ENCODE measurements at places on chromosomes 1 and 21.

- no peak for DNase-seq
These were observed 16.5 kb upstream of the KLF18 start for GRCh38 chr1:44157903-44158302.

DNA sequence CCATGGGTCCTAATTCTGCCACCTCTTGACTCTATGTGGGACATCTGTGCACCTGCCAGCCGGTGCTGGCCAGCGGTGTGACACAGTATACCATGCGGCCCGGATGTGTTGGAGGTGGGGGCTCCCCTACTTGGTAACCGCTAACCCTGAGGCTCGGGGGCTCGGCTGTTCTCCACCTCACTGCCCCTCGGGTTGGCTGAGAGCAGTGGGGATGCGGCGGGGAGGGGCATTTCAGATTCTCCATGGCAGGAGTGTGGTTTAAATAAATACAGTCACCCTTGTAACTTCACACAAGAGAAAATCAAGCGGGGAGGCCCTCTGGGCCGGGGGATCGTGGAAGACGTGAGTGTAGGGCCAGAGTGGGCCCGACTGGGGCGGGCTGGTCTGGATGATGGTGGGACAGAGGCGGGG, 11.0 kb downstream of the KRTAP10-1 start:
- no peak for DNase-seq

GRCh38 chr1:25620701-25621350, 4.2 kb downstream of the MAN1C1 start:
- no peak for DNase-seq

DNA sequence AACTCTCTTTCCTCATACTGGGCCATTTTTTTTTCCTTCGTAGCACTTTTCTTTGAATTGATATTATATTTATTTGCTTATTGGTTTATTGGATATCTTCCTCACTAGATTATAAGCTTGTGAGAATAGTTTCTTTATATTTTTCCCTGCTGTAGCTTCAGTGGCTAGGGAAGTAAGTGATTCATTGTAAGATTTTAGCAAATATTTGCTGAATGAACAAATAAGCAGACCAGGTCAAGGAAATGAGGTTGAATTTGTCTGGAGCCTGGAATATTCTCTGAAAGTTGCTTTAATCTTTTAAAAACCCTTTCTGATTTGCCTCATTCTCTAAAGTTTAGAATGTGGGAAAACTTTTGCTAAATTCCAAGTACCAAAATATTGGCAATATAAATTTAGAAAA, 80.2 kb downstream of the RABGAP1L start:
- no peak for DNase-seq

- DNase-seq: no peak
These were observed 1053.4 kb upstream of the ADGRL4 start for GRCh38 chr1:80059940-80060339.

DNA sequence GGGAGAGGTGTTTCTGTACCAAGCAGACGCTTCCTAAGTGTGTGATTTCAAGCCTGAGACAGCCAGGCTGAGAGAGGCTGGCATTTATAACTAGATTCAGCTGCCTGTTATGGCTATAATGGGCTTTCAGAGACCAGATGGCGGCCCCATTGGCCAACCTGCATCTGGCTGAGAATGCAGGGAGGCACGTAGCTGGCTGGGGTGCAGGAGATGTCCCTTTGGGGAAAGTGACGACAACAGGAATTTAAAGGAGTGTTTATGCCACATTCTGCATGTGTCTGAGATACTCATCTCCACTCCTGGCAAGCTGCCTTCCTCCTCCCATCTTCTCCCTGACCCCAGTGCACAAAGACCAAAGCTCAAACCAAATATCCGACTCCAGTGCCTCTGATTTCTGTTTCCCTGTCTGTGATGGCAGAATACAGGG, 21.3 kb upstream of the CCDC190 start:
- no peak for DNase-seq

DNA sequence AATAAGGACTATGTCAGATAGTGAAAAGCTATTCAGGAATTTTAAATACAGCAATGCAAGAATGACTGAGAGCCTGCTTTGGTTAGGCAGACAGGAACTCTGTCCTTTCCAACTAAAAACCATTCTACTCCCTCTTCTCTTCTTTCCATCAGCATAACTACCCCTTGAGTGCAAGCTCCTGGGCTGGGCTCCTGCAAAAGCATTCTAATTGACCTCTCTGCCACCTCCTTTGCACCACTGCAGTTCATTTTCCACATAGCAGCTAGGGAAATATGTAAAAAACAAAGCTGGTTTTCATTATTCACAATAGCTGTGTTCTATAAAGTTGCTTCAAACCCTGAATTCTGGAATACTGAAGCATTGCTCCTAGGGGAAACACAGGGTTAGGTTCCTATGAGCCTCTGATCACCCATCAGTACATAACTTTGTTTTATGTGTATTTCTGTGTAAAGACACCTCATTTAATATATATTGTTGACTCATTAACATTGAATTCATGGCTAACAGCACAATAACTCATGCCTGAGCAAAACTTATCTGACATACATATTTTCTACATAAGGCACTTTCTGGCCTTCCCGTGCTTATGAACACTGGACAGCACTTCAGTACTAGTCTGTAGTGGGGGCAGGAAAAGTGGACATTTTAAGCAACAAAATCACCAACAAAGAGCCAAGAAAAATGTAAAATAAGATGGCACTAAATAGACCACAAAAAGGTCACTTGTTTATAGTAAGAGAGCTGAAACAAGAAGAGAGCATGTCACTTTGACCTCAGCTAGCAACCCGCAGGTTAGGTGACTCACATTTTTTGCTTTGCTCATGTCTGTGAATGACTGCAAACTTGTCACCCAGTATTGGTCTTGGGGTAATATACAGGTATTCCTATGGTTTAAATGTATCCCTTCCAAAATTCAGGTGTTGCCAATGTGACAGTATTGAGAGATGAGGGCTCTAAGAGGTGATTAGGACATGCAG, 57.9 kb upstream of the IRF2BP2 start:
- DNase-seq: no peak

GRCh38 chr1:197838836-197839235, 63.6 kb upstream of the DENND1B start:
- DNase-seq: no peak

- DNase-seq: peak; percentile 67
These were observed 732 bp downstream of the HS2ST1 start for GRCh38 chr1:86914998-86915736.

DNA sequence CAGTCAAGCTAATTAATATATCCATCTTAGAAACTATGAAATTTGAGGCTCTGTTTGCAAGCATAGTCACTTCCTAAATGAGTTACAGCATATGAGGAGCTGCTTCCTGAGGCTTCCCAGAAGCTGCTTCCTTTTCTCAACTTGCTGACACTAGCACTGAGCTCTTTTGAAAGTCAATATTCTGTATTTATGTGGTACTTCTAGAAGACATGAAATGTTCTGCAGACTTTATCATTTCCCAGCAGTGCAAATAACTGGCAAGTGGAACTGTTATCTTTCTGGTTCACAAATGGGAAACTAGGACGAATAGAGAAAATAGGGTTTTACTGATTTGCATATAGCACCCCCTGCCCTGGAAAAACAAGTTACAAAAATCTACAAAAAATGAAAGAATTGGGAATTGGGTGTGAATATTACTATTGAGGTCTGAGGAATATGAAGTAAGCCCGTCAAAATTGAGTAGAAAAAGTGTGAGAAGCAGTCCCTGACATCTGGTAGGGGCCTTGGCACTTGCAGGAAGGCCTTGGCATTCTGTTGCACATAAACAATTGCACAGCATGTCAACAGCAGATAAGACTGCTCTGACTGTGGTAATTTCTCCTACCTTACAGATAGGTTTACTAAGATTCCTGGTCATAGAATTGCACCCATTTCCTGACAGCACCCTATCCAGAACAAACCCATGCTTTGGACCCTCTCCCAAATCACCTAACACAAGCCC, 7.1 kb downstream of the GIPC2 start:
- DNase-seq: no peak

- DNase-seq: no peak
These were observed 4.0 kb downstream of the RGS16 start for GRCh38 chr1:182600036-182600713.

- no peak for DNase-seq
These were observed 74.7 kb upstream of the TLR5 start for GRCh38 chr1:223217781-223218180.

GRCh38 chr1:47183308-47184089, 6.3 kb downstream of the PDZK1IP1 start:
- no peak for DNase-seq

GRCh38 chr21:45421071-45421845, 16.3 kb downstream of the COL18A1 start:
- no peak for DNase-seq

- no peak for DNase-seq
These were observed 1.4 kb downstream of the PTBP2 start for GRCh38 chr1:96722958-96723357.

DNA sequence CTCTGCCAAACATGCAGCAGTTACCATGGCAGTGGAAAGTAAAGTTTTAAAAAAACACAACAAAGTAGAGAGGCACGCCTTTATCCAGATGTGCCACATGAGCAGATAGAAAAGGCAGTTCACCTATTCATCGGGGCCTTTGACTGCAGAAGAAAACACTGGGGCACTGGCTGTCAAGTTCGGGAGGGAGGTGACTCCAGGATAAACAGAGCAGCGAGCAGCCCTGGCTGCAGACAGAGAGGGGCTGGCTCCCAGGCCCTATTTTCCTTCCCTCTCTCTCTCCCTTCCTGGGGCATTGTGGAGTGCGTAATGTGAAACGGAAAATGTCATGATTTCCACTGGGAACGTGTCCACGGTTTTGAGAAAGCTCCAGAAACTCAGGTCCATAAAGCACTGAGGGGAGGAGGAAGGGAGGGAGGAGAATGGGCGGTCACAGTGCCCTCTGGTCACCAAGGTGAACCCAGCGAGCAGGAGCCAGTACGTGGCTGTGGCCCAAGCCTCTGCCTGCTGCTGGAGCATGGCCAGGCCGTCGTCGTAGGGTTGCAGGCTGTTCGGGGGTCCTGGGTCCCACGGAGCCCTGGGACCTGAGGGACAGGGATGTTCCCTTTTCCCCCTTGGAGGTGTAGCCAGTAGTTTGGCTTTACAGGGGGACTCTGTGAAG, 114.7 kb upstream of the IRF2BP2 start:
- no peak for DNase-seq

DNA sequence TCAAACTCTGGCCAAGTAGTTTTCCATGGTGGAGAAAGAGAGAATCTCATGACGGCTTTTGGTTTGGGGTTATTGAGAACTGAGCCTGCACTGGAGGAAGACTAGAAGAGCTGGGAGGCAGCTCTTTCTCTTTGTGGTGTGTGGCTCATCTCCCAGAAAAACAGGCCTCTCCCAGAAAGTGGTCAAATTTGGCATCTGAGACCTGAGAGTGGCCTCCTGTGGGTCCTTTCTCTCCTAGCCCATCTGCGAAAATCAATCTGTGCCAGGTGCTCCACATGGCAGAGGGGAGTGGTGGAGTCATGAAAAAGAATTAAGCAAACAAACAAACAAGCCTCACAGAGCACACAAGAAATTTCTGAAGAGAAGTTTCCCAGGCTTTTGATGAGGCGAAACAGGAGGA, 305.0 kb downstream of the ST6GALNAC3 start:
- no peak for DNase-seq

- DNase-seq: no peak
These were observed 55.2 kb downstream of the MRPL37 start for GRCh38 chr1:54255026-54255702.

DNA sequence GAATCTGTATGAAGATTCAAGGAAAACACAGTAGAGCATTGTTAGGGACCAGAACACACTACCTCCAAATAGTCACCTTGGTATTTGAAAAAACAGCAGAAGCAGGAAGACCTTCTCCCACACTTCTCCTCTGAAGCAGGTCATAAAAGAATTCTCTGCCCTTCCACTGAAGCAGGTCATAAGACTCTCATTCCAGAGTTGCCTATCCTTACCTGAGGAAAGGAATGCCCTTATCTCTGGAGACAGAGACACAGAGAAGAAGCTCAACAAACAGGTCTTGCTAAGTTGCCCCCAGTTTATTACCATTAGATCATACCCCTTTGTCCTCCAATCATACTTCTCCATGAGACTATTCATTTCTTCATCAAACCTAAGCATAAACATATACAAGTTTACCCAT, 225.8 kb upstream of the TNR start:
- no peak for DNase-seq

GRCh38 chr1:68010543-68010942, 39.9 kb downstream of the DIRAS3 start:
- DNase-seq: no peak

GRCh38 chr1:107914119-107914765, 50.7 kb downstream of the VAV3 start:
- no peak for DNase-seq

GRCh38 chr1:21241771-21242581, 48.3 kb downstream of the ECE1 start:
- DNase-seq: no peak

DNA sequence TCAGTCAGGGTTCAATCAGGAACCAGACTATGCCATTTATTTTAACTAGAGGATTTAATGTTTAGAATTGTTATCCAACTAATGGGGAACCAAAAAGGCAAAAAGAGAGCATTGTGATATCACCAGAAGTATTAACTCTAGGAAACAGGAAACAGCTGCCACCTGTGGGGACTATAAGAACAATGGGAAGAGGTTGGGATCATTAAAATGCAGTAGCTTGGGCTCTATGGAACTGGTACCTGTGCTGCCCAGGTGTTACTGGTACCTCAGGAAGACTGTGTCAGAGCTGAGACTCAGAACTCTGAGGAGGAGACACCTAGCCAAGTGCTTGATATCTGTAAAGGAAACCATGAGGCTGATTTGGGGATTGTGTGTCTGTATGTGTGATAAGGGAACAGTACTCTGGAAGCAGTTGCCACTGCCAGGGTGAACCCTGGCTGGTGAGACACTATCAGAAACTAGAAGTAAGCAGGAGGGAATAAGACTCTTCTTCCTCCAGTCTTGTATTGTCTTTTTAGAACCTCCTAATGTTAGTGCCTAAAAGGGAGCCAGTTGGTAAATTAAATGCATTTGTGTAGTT, 49.4 kb downstream of the MAN1A2 start:
- DNase-seq: no peak

- DNase-seq: no peak
These were observed 54.6 kb downstream of the TGFBR3 start for GRCh38 chr1:91831132-91831930.

- DNase-seq: no peak
These were observed 2.7 kb upstream of the MMEL1 start for GRCh38 chr1:2635361-2636010.

DNA sequence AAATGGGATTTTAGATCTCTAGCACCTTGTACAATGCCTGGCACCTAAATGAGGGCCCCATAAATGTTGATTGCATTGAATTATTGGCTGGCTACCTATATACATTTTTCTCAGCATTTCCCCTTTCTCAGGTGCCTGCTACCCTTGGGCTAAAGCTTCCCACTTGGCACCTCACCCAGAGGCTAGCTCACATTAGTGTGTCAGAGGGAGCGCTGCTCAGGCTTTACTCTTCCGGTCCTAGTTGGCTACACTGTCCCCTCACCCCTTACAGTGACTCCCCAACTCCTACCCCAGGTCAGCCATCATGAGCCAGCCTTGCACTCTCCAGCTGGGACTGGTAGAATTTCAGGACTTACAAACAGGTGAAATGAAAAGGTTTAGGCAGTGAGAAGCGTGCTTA, 9.5 kb downstream of the TRAF5 start:
- DNase-seq: no peak

All from CD4-positive, CD25-positive, alpha-beta regulatory T cell (primary cell).